Endodermal cell (in vitro differentiated cells): ENCODE measurements at places on chromosomes 1 and 21. TPM values are rescaled to one million over a fixed set of nuclear protein-coding genes. Genes with fewer than 3 reads are reported as not detected.

GRCh38 chr1:79974659-79975058, 968.1 kb upstream of the ADGRL4 start:
- no peaks in the 10 kb centered on the region for H3K36me3 ChIP-seq
- H3K4me3 ChIP-seq: no peak overlapping the region
- peak; percentile 71 for DNase-seq
- H3K4me1 ChIP-seq: peaks cover 2% of the 10 kb centered on the region

GRCh38 chr1:51523931-51524330, 4.9 kb upstream of the EPS15 start:
- no peaks in the 10 kb centered on the region for H3K4me1 ChIP-seq
- no peaks in the 10 kb centered on the region for H3K36me3 ChIP-seq
- H3K27me3 ChIP-seq: no peaks in the 10 kb centered on the region

GRCh38 chr1:7482772-7483495, 288.2 kb upstream of the VAMP3 start:
- no peaks in the 10 kb centered on the region for H3K36me3 ChIP-seq
- no peak overlapping the region for H3K27ac ChIP-seq
- no peaks in the 10 kb centered on the region for H3K4me1 ChIP-seq

DNA sequence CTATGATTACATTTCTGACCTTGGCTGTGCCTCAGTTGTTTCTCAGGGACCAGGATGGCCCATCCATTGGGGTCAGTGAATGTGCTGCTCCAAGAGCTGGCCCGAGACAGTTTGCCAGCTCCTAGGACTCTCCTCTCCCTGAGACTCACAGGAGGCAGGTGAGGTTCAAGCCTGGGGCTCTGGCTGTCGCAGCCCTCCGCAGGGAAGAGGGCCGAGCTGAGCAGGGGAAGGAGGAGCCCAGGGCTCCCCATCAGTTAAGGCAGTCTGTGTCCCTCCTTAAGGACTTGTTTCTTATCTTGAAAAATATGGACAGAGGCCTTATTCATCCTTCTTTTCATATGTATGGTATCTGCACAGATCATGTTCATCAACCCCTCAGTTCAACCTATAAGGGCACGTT, 26.6 kb upstream of the SARS1 start:
- H3K27me3 ChIP-seq: no peaks in the 10 kb centered on the region
- H3K36me3 ChIP-seq: no peaks in the 10 kb centered on the region
- DNase-seq: no peak
- H3K27ac ChIP-seq: no peak overlapping the region
- H3K4me3 ChIP-seq: no peak overlapping the region
- H3K4me1 ChIP-seq: no peaks in the 10 kb centered on the region

DNA sequence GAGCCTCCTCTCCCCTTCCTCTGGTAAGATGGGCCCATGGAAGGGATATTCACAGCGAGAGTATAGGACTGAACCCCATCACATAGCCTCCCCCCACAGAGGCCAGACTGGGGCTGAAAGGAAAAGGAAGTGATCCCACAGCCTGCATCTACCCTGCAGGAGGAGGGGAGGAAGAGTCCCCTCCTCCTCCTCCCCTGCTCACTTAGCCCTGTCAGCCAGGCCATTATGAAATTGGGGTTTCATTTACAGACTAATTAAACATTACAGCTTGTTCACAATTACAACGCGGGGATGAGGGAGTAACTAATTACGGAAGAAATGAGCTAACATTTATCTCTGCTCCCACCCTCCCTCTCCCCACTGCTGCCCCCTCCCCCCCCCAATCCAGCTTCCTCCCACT, 25.4 kb downstream of the DMAP1 start:
- H3K4me1 ChIP-seq: peaks cover 24% of the 10 kb centered on the region
- H3K4me3 ChIP-seq: no peak overlapping the region
- H3K27me3 ChIP-seq: no peaks in the 10 kb centered on the region
- DNase-seq: no peak

- H3K27me3 ChIP-seq: no peaks in the 10 kb centered on the region
- no peaks in the 10 kb centered on the region for H3K36me3 ChIP-seq
- H3K4me1 ChIP-seq: peaks cover 5% of the 10 kb centered on the region
- no peak for DNase-seq
Measured at GRCh38 chr1:55820501-55820900, 605.3 kb upstream of the USP24 start.

The S100A2 gene
- total RNA-seq: 2.8 to 3.9 TPM (median 3.1 TPM) in 3 replicates

DNA sequence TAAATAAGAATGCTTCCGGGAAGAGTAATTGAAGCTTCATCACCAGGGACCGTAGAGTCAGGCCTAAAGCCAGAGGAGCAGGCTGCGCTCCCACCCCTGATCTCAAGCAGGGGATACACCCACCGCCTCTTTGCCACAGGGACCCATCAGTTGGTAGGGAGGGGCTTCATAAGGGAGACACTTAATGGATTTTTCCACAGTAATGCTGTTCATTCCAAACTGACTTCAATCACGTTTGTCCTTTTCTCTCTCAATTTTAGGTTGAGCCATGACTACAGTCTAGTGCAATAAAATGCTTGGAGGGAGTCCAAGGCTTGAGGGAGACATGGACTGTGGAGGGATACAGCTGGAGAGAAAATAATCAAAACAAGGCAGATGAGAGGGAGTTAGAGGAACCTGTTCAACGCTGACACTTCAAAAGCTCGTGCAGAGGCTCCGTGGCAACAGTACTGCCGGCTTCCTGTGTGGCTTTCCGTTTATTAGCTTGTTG, 111.5 kb downstream of the SEC16B start:
- no peaks in the 10 kb centered on the region for H3K4me1 ChIP-seq
- DNase-seq: no peak
- H3K36me3 ChIP-seq: no peaks in the 10 kb centered on the region
- H3K27ac ChIP-seq: no peak overlapping the region
- H3K27me3 ChIP-seq: no peaks in the 10 kb centered on the region

The C21orf91 gene
- total RNA-seq: 32.3 and 34.1 TPM in 2 replicates

- no peaks in the 10 kb centered on the region for H3K36me3 ChIP-seq
- no peak overlapping the region for H3K4me3 ChIP-seq
- peak; percentile 73 for DNase-seq
- no peaks in the 10 kb centered on the region for H3K4me1 ChIP-seq
Measured at GRCh38 chr21:26686278-26686677, 113.2 kb upstream of the CYYR1 start.

The PRAMEF7 gene
- total RNA-seq: not detected in 2 replicates

The FBXO2 gene
- 12.7 and 14.1 TPM in 2 replicates for total RNA-seq

The AMY1A gene
- total RNA-seq: not detected in 3 replicates

DNA sequence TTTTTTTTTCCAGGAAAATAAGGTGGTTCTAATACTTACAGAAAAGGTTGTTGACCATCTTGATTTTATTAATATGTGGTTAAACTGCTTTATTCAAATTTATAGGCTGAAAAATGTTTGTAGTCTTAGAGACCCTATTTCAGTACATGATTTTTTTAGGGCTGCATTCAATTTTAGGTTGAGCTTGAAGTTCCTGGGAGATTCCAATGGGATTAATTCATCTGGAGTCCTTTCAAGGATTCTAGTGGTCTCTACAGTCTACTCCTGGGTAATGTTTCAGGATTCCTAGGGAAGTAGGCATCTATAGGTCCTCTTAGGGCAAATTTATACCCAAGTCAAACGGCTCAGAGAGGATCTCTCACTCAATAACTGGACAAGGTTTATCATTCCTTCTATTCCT, 126.7 kb downstream of the HMCN1 start:
- H3K4me1 ChIP-seq: peaks cover 6% of the 10 kb centered on the region
- no peaks in the 10 kb centered on the region for H3K27me3 ChIP-seq
- H3K27ac ChIP-seq: no peak overlapping the region
- H3K4me3 ChIP-seq: no peak overlapping the region
- no peak for DNase-seq
- no peaks in the 10 kb centered on the region for H3K36me3 ChIP-seq

GRCh38 chr1:151062741-151063371, 2.7 kb downstream of the MLLT11 start:
- H3K4me1 ChIP-seq: no peaks in the 10 kb centered on the region
- peaks cover 38% of the 10 kb centered on the region for H3K36me3 ChIP-seq
- no peak overlapping the region for H3K27ac ChIP-seq
- no peak for DNase-seq
- peak overlapping the region; percentile 44 for H3K4me3 ChIP-seq
- H3K27me3 ChIP-seq: no peaks in the 10 kb centered on the region

DNA sequence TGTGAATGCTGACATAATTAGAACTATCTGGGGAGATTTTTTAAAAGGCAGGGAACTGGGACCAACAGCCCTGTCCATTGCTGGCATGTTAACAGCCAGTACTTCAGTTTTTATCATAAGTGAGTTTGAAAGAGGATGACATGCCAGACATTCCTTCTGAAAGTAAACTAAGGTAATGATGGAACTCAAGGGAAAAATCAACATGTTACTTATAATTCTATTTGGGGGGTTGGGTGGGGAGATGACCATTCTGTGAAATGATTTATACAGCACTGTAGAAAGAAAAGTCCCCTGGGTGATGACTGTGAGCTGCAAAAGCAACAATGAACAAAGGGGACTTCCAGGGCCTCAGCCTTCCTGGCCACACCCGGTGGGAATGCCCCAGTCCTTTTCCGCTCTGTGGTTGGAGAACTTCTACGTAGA, 5.4 kb upstream of the LAMC2 start:
- peaks cover 17% of the 10 kb centered on the region for H3K27me3 ChIP-seq
- H3K36me3 ChIP-seq: no peaks in the 10 kb centered on the region
- no peak overlapping the region for H3K27ac ChIP-seq

GRCh38 chr1:235855811-235856429, 10.8 kb downstream of the LYST start:
- H3K4me3 ChIP-seq: no peak overlapping the region
- peaks cover 8% of the 10 kb centered on the region for H3K27me3 ChIP-seq
- H3K36me3 ChIP-seq: no peaks in the 10 kb centered on the region
- H3K4me1 ChIP-seq: no peaks in the 10 kb centered on the region
- H3K27ac ChIP-seq: no peak overlapping the region

DNA sequence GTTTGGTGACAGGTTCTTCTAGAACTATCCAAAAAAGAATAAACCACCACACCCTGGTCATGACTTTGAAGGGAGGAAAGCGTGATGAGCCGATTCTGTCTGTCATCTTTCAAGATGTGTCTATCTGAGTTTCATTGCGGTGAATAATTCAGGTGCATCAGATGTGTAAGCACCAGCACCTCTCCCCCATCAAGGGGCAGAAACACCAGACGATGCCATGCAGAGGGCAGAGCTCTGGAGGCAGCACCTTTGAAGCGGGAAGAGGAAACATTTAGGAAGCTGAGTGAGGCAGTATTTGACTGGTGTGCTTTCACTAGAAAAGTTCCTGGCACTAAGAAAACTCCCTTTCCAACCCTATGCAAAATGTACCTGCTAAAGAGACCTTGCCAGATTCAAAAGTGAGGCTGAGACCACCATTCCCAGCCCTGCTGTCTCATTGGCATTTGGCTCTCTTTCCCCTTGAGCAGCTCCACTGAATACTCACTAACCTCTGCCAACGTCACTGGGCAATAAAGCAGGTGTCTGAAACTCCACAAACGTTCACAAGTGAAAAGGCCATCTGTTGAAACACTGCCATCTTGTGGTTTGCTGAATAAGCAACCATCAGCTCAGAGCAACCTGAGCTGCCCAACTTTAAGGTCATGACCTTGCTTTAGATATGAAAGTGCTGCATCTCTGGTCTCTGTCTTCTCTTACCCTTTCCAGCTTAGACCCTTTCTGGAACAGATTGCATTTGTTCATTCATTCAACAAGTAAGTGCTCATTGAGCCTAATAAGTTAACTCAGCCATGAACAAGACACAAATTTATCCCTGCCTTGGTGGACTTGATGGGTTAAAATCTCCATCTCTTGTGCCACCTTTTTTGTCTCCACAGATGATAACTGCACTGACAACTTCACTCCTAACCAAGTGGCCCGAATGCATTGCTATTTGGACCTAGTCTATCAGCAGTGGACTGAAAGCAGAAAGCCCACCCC, 228.6 kb downstream of the PAPPA2 start:
- peak; percentile 75 for DNase-seq
- no peaks in the 10 kb centered on the region for H3K4me1 ChIP-seq
- H3K36me3 ChIP-seq: no peaks in the 10 kb centered on the region
- H3K27ac ChIP-seq: no peak overlapping the region
- no peaks in the 10 kb centered on the region for H3K27me3 ChIP-seq

DNA sequence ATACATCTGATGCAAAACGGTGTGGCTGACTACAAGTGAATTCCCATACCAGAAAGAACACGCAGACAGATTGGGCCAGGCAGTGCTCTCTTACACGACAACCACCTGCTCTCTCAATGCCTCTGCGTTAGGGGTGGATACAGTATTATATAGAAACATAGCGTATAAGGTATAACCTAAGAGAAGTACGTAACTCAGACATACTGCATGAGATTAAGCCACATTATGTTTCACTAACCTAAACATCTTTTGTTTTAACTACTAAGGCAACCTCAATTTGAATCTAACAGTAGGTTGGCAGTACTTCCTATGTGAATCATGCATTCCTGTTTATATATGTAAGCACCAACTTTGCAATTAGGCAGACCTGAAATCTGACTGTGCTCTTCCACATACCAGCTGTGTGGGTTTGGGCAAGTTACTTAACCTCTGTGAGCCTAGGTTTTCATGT, 58.1 kb upstream of the COA6 start:
- H3K36me3 ChIP-seq: peaks cover 4% of the 10 kb centered on the region
- no peak overlapping the region for H3K27ac ChIP-seq
- no peaks in the 10 kb centered on the region for H3K4me1 ChIP-seq

DNA sequence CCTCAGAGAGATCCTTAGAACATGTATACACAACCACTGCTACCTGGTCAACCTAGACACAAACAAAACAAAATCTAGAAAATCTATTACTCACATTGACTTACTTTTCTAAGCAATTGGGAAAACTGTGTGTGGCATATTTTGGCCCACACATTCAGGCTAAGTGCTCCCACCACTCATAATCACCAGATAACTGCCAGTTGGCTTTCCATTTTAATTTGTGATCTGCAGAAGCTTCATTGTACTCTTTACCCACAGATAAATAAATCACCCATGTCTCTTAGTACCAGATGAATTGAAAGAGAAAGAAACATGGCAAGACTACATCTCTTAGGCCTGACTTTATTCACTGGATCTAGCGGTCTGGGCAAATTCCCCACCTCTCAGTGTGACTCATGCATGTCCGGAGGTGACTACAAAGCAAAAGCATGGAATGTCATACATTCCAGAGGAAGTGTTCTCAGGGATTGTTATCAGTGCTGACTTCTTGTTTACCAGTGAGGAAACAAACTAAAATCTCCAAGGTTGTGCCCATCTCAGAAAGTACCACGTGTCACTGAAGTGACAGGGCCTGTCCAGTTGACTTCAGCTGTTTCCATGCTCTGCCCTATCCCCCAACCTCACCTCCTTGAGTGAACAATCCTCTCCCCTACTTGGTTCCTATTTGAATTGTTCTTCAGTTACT, 52.4 kb upstream of the BCL10 start:
- H3K4me1 ChIP-seq: no peaks in the 10 kb centered on the region
- H3K27ac ChIP-seq: no peak overlapping the region
